ENCODE measurements at places on chromosomes 1 and 21. TPM values are rescaled to one million over a fixed set of nuclear protein-coding genes. Genes with fewer than 3 reads are reported as not detected.
A peak's percentile ranks its signal among the peaks of the same experiment; 100 is the strongest.

GRCh38 chr1:91610789-91611188, 110.1 kb downstream of the CDC7 start:
- H3K36me3 ChIP-seq, result peaks cover 4% of the 10 kb centered on the region
- no peak for DNase-seq
- peak overlapping the region; percentile 95 for H3K27ac ChIP-seq
- no peaks in the 10 kb centered on the region for H3K27me3 ChIP-seq

GRCh38 chr1:203095061-203095690, 9.4 kb upstream of the MYOG start:
- no peak for DNase-seq
- H3K4me1 ChIP-seq, result peaks cover 8% of the 10 kb centered on the region
- peaks cover 4% of the 10 kb centered on the region for H3K36me3 ChIP-seq
- H3K4me3 ChIP-seq, result no peak overlapping the region

DNA sequence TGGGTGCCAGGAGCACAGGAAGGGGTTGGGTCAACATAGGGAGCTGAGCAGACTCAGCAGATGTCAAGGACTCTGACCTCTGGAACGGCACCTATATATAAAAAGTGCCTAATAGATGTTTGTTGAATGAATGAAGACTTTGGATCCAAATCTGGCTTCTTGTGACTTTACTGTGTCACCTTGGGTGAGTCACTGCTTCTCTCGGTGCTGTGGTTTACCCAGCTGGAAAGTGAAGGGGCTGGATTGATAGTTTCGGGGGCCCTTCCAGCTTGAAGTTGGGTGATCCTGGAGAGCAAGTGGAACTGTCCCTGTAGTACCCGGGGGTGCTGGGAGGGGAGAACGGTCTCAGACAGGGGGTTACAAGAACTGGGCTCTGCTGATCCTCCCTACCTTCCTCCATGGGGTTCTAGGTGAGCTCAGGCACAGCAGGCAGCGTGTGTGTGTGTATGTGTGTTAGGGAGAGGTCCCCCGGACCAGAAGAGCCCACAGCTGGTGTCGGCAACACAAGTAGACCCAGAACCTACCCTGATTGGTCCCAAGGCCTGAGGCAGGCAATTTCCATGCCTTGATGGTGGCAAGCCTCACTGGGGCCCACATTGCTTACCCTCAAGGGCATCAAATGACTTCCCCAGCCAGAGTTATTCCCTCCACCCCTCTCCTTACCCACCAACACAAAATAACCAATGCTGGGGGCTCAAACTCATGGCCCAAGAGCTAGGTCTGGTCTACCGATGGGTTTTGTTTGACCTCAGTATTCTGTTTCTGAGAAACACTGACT, 5.5 kb upstream of the PADI1 start:
- H3K4me3 ChIP-seq, result no peak overlapping the region
- H3K4me1 ChIP-seq, result peaks cover 35% of the 10 kb centered on the region
- peaks cover 4% of the 10 kb centered on the region for H3K27me3 ChIP-seq
- no peaks in the 10 kb centered on the region for H3K36me3 ChIP-seq
- peak; percentile 52 for DNase-seq
- H3K27ac ChIP-seq, result peak overlapping the region; percentile 93

- no peak overlapping the region for H3K27ac ChIP-seq
- no peak overlapping the region for H3K4me3 ChIP-seq
- DNase-seq, result no peak
- no peaks in the 10 kb centered on the region for H3K36me3 ChIP-seq
These were observed 88.9 kb downstream of the LRRC53 start for GRCh38 chr1:74423471-74423870.

DNA sequence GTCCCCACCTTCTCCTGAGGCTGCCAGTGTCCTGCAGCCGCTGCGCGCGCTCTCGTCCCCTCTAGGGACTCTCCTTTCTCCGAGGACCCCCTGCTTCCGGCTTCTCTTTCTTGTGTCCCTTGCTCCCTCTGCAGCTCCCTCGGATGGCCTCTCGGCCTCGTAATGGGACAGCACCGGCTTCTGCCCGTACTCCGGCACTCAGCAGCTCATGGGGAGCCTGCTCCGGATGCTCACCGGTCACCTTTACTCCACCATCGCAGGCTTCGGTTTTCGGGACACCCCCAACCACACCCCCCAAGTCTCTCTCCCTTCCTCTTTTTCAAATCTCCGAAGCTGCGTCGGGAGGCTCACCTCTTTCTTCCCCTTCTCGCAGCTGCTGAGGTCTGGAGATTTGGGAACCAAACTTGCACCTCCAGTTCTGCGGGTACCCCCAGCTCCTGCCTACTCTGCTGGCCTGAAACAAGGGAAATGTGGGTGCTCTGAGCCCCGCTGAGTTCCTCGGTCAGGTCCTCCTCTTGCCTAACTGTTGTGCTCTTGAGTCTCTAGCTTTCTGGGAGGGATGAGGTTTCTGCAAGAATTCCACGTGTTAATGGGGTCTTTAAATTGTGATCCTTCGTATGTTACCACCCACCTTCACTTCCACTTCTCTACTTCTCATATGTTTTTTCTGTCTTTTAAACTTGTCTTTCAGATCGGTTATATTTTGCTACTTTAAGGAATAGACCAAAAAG, 930 bp downstream of the CDC14A start:
- peak overlapping the region; percentile 99 for H3K4me3 ChIP-seq
- peaks cover 40% of the 10 kb centered on the region for H3K4me1 ChIP-seq
- peak; percentile 68 for DNase-seq
- peaks cover 13% of the 10 kb centered on the region for H3K36me3 ChIP-seq

DNA sequence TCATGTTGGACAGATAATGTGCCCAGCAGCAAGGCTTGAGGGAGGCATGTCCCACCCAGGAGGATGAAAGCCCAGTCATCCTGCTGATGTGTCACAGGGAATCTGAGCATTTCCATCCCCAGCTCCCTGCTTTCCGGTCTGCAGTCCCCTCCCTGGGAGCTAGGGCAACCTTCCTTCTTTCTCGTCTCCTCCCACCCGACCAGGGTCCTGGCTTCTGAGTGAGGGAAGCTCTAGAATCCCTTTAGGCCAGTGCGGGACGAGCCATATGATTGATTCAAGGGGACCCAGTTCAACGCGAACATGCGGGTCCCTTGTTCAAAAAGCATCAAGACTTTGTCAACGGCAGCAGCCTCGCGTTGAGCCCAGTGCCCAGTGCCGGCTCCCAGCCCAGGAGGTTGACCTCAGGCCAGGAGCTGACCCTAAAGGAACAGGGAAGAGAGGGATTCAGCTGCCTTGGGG, 96.7 kb upstream of the TMPRSS2 start:
- DNase-seq, result no peak
- peaks cover 22% of the 10 kb centered on the region for H3K4me1 ChIP-seq

GRCh38 chr1:182910143-182910542, 42.8 kb downstream of the SHCBP1L start:
- H3K4me1 ChIP-seq, result no peaks in the 10 kb centered on the region
- H3K36me3 ChIP-seq, result no peaks in the 10 kb centered on the region
- DNase-seq, result no peak
- no peaks in the 10 kb centered on the region for H3K27me3 ChIP-seq
- H3K27ac ChIP-seq, result no peak overlapping the region
- no peak overlapping the region for H3K4me3 ChIP-seq

DNA sequence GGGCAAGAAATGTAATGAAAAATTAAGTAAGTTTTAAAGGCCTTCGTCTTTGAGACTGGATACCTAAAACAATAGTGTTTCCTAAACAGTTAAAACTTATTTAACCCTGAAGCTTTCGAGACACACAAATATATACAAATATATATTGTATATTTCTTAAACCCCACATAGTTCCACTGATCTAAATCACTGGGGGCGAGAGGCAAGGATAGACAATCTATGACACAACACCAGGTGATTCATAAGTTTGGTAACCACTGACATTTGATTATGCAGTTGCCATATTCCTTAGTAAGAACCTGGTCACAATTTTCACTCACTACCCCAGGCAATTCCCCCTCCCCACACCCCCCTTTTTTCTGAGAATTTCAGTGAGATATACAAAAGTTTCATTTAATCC, 55.3 kb upstream of the BOLA1 start:
- peaks cover 36% of the 10 kb centered on the region for H3K4me1 ChIP-seq
- DNase-seq, result no peak
- H3K36me3 ChIP-seq, result peaks cover 14% of the 10 kb centered on the region
- H3K27me3 ChIP-seq, result no peaks in the 10 kb centered on the region
- peak overlapping the region; percentile 91 for H3K4me3 ChIP-seq
- H3K27ac ChIP-seq, result peak overlapping the region; percentile 90

- H3K27ac ChIP-seq, result no peak overlapping the region
- H3K36me3 ChIP-seq, result no peaks in the 10 kb centered on the region
- no peak overlapping the region for H3K4me3 ChIP-seq
- no peak for DNase-seq
- peaks cover 3% of the 10 kb centered on the region for H3K27me3 ChIP-seq
These were observed 22.2 kb upstream of the RUNX1 start for GRCh38 chr21:35071347-35071746.

PEA15 gene
- total RNA-seq, result 72.8 TPM

LORICRIN gene
- total RNA-seq, result not detected

NMNAT2 gene
- total RNA-seq, result 8.2 TPM

OR2T35 gene
- total RNA-seq, result not detected

KPRP gene
- total RNA-seq, result not detected

AMY2A gene
- total RNA-seq, result not detected

All from type B pancreatic cell (in vitro differentiated cells).